Stimulated activated CD4-positive, alpha-beta T cell treated with anti-CD3 and anti-CD28 coated beads, Interleukin-4, amount 100 ng/mL, for 4 hours (primary cell): ENCODE measurements at places on chromosomes 13 and 19.

GRCh38 chr19:13056052-13056660 is 46.5 kb downstream of the LYL1 start:
- DNase-seq = no peak

- DNase-seq = no peak
Observed at GRCh38 chr19:3098515-3099346, 4.6 kb downstream of the GNA11 start.

DNA sequence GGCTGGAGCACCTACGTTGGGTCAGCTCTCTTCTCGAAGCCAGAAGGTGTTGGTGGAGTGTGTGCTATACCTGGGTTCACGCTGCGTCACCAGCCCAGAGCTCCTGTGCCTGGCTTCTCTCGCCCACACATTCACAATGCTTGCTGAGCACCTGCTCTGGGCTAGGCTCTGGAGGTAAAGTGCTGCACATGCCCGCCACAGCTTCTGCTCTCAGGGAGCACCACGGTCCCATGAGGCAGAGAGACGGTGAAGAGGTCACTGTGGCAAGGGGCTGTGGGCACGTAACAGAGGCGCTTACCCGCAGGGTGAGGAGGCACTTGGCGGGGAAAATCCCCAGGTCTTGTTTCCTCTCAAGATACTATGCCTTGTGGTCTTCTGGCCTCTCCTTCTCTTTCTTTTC is 174.2 kb downstream of the TEX29 start:
- no peak for DNase-seq

- no peak for DNase-seq
Observed at GRCh38 chr13:27281420-27281819, 10.8 kb downstream of the RASL11A start.

DNA sequence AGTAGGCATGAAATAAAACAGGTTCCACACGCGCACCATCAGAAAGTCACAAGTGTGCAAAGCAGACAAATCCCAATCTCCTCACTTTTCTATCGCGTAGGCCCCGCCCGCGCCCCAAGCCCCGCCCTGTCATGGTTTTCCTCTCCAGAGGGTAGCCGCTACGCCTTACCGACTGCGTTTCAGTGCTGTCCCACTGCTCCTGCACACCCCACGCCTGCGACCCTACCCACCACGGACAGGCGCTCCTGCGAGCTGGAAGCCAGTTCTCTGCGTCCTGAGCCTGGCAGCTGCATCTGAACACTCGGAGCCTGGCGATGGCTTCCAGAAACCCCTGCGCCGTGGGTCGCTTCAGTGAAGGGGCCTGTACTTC is 379 bp upstream of the ZNF470 start:
- peak; percentile 22 for DNase-seq

- no peak for DNase-seq
Observed at GRCh38 chr13:107807306-107808073, 407.8 kb downstream of the LIG4 start.

DNA sequence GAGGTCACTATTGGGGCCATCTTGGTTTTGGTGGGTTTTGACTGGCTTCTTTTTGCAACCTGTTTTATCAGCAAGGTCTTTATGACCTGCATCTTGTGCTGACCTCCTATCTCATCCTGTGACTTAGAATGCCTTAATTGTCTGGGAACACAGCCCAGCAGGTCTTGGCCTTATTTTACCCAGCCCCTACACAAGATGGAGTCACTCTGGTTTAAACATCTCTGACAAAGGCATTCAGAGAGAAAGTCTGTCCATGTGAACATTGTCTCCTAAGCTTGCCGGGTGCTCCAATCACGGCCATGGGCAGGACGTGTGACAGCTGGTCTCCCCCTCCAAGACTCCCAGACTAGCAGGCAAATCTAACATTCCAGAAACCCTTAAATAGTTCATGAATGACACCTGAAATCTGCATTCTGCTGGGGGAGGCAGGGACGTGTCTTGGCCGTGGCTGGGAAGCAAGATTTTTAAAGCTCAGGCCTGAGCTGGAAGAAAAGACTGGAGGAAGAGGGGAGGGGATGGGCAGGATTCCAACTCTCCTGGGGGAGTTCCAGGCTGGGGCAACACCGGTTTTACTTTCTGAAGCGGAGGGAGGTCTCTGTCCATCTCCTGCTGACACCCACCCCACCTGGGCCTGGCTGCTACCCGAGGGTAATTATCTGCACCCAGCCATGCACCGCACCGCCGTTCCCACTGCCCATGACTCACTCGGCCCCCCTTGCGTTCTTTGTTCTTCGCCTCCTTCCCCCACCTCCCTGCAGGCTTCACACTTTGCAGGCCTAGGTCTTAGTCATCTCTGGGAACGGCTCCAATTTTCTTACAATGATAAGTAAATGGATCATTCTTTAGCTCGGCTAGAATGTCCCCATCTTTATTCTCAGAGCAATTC is 11.6 kb upstream of the OR1M1 start:
- DNase-seq = no peak

GRCh38 chr19:1269478-1270212 is 513 bp downstream of the CIRBP start:
- peak; percentile 83 for DNase-seq

GRCh38 chr19:47309038-47309437 is 623 bp upstream of the C5AR1 start:
- no peak for DNase-seq

DNA sequence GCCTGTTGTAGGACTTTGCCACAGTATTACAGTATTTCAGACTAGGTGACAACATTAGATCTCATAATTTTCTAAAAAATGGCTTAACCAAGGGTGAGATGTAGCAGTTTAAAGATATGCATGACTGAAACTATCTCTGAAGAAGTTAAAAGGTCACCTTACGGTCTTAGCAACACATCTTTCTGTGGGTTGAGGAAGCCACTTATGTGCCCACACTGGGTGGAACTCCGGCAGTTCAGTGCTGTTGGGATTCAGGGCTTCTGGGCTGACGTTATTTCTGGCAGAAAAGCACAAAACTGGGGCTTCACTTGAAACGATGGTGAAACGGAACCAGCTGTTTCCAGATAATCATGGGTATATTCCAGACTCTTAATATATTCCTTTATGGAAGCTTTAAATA is 697.3 kb downstream of the PCDH9 start:
- no peak for DNase-seq

DNA sequence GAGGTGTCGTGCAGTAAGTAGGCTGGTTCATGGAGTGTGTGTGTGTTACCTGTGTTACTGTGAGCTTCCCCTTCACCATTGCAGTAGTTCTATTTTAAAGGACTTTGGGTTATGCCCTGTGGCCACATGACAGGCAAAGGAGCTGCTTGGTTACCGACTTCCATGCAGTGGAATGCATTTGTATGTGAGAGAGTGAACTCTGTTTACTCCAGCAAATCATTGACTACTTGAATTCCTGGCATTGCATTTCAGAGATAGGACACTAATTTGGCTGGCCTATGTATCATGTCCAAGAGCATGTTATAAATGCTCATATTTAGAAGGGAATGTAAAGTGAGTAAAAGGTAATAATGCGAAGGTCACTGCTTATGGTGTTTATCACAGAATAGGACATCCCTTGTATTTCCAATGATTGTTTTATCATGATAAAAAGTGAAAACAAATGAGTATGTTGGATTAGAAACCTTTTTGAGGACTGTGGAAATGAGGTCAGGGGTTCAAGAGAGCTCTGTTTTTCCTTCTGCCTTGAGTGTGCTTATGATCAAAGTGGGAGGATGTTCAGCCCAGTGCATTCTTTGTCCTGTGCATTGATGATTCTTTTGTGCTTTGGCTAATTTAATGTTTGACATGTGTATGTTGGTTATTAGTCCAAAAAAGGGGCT is 156.5 kb downstream of the LMO7 start:
- no peak for DNase-seq

DNA sequence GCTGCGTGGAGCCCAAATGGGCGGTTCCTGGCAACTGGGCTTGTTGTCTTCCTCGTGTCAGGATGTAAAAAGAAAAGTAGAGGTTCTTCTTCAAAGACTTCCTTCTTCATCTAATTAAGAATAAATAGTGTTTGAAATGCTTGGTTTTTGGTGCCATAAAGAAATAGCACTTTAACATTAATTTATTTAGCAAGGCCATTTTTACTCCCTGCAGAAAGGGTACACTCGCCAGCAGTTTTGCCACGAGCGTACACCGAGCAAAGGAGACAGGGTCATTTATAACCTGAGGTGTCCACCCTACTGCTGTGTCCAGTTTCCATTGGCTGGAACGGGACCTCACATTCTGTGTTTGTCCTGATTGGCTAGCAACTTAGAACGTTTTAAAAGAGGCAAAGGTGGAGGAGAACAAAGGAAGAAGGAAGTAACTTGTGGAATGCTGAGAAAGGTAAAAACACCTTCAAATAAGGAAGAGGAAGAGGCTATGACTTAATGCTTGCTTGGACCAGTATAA is 21.8 kb upstream of the OR10H1 start:
- DNase-seq = no peak

- no peak for DNase-seq
Observed at GRCh38 chr13:39815345-39816111, 160.1 kb downstream of the COG6 start.

GRCh38 chr13:81171065-81171647 is 830.2 kb upstream of the SPRY2 start:
- no peak for DNase-seq

DNA sequence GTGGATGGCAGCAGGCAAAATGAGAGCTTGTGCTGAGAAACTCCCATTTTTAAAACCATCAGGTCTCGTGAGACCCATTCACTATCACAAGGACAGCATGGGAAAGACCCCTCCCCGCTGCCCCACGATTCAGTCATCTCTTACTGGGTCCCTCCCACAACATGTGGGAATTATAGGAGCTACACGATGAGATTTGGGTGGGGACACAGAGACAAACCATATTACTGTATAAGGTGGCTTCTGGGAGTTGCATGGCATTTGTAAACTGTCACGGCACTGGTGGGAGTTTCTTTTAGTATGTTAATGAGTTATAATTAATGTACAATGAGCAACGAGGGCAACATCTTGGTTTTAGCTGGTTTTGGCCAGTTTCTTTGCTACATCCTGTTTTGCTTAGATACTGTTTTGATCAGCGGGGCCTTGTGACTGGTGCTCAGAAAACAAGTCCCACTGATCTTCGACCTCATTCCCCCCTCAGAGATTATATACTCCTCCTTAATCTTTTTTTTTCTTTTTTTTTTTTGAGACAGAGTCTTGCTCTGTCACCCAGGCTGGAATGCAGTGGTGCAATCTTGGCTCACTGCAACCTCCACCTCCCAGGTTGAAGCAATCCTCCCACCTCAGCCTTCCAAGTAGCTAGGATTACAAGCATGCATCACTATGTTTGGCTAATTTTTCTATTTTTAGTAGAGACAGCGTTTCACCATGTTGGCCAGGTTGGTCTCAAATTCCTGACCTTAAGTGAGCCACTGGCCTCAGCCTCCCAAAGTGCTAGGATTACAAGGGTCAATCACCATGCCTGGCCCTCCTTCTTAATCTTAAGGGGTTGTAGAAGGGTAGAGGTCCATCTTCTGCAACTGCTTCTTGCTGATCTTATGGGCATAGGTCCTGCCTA is 21.3 kb upstream of the ZNF599 start:
- no peak for DNase-seq

- DNase-seq = no peak
Observed at GRCh38 chr13:44298314-44298713, 75.3 kb upstream of the SERP2 start.

GRCh38 chr19:35136977-35137702 is 1.5 kb upstream of the FXYD1 start:
- DNase-seq = no peak

DNA sequence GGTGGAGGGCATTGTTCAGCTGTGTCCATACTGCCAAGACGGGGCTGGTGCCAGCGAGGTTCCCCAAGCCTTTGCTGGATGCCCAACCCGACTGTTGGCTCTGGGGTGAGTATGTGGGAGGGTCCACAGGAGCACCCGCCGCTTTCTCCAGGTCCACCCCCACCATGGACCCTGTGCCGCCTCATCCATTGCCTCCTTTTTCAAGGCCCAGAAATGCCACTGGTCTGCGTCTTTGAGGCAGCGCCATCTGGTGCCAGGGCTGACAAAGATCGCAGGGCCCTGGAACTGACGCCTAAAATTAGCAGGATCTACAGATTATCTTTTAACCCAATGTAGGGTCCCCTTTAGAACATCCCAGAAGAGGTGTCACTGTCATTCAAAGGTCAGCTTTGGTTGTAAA is 34.6 kb downstream of the NFIX start:
- no peak for DNase-seq

GRCh38 chr19:36392916-36393673 is 14.1 kb upstream of the ZFP14 start:
- no peak for DNase-seq

GRCh38 chr19:33444562-33445441 is 71.3 kb downstream of the CEBPG start:
- no peak for DNase-seq

DNA sequence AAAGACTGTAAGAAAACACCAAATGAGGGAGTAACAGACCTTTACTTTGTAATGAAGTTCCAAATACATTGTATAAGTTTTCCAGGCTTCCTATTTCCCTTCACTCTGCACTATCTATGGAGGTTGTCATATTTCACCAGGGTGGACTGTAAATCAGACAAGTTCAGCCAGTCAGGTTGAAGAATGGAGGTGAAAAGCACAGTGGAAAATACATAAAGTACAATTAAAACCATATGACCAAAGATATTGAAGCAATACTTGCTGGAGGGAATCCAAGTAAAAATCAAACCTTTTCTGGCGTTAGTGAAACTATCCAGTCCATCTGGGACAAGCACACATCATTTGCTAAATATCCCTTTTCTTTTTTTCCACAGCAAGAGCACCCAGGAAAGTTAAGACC is 3.2 kb downstream of the LHFPL6 start:
- DNase-seq = no peak

DNA sequence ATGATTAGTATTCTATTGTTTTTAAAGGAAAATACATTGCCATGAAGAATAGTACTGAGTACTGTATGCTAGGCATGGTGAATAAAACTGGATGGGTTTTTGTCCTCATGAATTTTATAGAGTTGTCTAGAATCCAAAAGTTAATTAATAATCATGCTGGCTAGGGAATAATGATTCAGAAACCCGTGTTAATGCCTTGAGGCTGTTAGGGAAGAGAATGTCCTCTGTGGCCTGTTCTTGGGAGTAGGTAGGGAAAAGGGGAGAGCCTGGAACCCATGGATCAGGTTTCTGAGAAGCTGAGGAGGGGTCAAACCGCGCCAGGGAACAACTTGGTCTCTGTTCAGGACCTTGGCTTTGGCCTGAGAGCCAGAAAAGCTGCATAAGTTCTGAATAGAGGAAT is 1376.3 kb upstream of the SLC10A2 start:
- no peak for DNase-seq

DNA sequence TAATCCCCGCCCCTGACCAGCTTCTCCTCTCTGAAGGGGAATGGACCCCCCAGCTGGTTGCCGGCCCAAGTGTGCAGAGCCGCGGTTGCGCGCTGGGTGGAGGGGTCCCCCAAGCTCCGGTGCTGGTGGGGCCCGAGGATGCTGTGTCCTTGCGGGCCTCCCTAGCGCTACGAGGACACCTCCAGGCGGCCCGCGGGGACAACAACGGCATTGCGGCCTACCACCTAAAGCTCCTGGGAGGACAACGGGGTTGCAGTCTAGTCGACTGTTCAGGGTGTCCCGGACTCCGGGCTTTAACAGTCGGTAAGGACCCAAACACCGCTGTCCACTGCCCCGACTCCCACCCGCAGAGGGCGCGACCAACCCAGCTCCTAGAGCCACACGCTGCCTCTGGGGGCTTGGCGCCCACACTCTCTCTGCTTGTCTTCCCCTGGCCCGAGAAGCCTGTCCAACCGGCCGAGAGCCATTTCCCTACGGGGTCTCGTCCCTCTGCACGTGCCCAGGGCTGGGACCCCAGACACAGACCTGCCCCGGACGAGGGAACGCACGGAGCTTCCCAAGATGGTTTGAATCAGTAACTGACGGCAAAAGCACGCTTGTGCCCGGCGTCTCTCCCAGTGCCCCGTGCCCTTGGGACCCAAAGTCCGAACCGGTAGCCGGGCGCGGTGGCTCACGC is 927 bp upstream of the SDHAF1 start:
- no peak for DNase-seq

- peak; percentile 100 for DNase-seq
Observed at GRCh38 chr19:38850436-38850975, 720 bp upstream of the HNRNPL start.
